Stimulated activated CD8-positive, alpha-beta memory T cell treated with anti-CD3 and anti-CD28 coated beads, Interleukin-7, amount 100 ng/mL, for 1 hour (primary cell): ENCODE measurements at places on chromosomes 3 and 15.

- no peak for DNase-seq
Measured at GRCh38 chr3:35966629-35967464, 327.5 kb downstream of the ARPP21 start.

DNA sequence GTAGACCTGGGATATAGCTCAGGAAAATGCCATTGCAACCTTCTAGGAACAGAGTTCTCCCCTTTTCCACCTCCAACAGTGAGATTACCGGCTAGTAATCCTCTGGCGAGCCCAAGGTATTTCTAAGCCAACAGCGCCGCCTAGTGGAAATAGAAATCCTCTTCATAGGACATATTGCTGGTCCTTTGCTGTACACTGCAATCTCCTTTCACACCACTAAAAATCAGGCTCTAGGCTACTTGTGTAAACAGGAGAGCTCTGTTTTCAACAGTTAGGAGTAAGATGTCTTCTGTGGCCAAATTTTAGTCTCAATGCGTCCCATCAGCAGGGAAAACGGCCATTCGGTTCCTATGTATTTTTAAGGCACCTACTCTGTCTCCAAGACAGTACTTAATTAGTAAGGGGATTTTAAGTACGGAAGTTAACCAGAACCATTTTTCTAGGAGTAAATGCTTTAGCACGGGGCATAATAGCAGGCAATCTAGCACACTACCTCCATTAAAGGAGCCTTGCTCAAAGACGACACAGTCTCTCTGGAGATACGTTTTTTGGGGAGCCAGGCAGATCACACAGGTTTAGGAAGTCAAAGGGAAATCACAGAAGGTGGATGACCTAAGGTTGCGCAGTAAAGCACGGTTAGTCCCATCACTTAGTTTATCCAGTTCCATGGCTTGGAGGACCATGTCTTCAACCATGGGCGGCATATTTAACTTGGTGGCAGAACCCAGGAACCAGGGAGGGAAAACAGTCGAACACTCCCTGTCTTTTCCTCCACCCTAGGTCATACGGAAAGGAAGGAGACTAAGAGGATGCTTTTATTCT, 43.8 kb downstream of the NCEH1 start:
- DNase-seq = peak; percentile 64

GRCh38 chr3:111851511-111851954, 7.5 kb upstream of the PHLDB2 start:
- DNase-seq = no peak

- no peak for DNase-seq
Measured at GRCh38 chr3:182794455-182795388, 1.4 kb downstream of the ATP11B start.

GRCh38 chr3:130543322-130543721, 26.3 kb downstream of the COL6A6 start:
- DNase-seq = no peak

- DNase-seq = no peak
Measured at GRCh38 chr15:43143203-43143941, 10.0 kb downstream of the TMEM62 start.

DNA sequence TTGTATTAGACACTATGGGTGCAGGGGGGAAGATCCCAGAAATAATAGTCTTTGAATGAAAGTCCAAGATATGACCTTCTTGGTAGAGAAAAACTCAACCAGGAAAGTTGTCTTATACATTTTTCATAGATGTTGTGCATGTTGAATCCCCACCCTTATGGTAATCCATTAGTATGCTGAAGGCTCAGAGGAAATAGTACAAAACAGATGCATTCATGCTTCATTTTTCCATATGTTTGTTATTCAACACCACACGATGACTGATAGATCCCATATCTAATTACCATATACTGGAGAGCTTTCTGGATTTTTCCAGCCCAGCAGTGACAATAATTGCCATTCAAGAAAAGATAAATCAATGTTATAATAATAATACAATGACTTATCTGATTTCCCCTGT, 487.4 kb downstream of the FGF12 start:
- DNase-seq = no peak

GRCh38 chr3:14152233-14152962, 26.0 kb downstream of the XPC start:
- DNase-seq = no peak

GRCh38 chr3:183815951-183816475, 9.4 kb downstream of the MAP6D1 start:
- DNase-seq = no peak

DNA sequence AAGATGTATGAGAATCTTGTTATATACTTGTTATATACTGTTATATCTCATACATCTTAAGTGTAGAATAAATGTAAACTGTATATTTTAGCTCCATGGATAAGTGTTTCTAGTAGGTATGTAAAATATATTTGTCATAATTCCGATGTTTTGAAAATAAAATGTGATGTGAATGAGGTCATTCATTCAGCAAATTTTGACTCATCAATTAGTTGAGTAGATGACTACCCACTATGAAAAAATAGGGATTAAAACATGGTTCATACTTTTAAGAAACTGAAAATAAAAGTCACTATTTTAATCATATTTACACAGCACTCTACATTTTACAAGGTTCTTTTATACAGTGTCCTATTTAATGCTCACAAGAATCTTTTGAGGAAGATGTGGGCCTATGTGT, 28.4 kb upstream of the CNTN3 start:
- no peak for DNase-seq

DNA sequence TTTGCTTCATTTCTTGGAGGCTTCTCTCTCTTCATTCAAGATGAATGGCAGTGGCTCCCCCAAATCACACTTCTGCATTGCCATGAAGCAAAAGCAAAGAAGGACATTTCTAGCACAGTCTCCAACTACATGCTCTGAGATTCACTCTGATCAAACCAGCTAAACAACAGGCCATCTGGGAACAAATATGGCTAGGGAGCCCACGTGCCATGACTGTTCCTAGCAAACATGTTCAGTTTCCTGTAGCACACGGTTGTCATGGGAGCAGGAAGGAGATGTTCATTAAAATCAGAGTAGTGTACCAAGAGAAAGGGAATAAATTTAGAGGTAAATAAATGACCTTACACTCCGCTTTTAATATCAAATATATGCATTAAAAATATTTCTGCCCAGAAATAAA, 327.3 kb downstream of the GBE1 start:
- DNase-seq = no peak

GRCh38 chr3:182212479-182213076, 500.9 kb downstream of the SOX2 start:
- no peak for DNase-seq

DNA sequence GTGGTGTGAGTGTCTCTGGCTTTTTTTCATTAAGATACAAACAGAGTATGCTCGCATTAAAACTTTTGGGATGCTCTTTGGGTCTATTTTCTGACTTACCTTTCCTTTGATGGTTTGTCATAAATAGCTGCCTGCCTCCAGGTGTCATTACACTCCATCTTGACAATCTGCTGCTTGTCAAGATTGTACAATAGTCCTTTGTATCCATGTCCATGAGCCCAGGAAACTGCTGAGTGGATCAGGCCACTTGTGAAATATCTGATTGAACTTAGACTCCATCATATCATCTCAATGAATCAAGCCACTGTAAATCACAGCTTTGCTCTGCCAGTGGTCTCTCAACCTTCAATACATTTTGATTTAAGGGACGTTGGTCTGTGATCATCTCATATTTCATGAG, 135.2 kb downstream of the ECT2 start:
- no peak for DNase-seq

DNA sequence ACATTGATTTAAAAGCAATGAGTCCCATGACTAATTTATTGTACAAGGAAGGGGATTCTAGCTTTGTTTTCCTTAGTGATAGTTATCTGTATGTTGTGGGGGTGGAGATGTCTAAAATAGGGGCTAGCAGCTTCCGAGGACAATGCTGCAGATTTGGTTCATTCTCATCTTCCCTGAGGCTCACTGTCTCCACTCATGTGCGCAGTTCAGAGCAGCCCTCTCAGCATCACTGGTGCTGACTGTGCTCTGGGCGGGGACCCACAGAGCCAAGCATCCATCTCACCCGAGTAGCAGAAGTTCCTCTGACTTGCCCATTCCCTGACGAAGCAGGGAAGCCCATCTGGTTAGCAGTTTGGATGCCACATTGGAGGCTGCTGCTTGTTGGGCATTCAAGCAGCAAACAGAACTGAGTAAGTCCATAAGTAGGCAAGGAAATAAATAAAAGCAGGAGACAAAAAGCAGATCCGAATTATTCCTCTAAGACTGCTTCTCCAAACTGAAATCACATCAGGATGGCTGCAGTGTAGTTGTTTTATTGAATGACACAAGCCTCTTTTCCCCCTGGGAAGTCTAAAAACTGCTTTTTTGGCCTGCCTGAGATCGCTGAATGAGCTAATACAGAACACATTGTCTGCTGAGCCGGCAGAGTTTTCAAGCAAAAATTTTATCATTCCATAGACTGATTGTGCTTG, 27.5 kb downstream of the RARB start:
- no peak for DNase-seq
